LHCN-M2 (cell line): ENCODE measurements at places on chromosomes 13 and 19. TPM values are rescaled to one million over a fixed set of nuclear protein-coding genes. Genes with fewer than 3 reads are reported as not detected.

CADM4 gene
- total RNA-seq, result 0.69 TPM in 1 of 2 replicates, not detected in the other

ARL11 gene
- not detected in 2 replicates for total RNA-seq

SIAH3 gene
- total RNA-seq, result not detected in 2 replicates

GRCh38 chr13:112983428-112984196, 14.6 kb downstream of the MCF2L start:
- no peak for DNase-seq

- DNase-seq, result peak; percentile 2
These were observed 46.4 kb downstream of the N4BP2L1 start for GRCh38 chr13:32381539-32381938.

DNA sequence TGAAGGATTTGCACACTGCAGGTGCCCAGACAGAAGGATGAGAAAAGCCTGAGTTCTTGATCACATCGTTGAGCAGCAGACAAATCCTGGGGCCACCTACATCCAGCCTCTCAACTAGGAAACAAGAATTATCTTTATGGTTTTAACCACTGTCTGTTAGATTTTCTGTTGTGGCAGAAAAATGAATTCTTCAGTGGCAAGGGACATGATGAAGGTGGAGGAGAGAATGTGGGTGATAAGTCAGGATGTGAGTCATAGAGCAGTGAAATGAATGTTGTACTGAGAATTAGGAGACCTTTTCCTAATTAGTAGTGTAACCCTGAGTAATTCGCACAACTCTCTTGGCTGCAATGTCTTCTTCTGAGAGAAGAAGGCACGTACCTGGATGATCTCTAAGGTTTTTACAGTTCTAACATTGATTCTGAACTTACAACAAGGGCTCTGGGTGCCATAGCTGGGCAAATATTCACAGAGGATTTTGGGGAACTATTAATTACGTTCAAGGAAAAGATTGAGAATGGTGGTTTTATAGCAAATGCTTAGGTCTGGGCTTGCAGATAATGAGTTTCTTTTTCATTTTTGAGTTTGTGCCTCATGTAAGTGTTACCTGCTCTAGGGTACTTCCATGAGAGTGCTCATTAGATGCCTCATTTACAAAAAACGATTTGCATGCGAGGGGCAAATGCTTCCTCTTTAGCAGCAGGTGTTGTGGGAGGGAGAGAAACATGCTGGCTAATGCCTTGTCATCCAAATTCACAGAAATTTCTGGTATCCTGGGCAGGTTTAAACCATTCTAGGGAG, 111.0 kb upstream of the KL start:
- peak; percentile 19 for DNase-seq

FXYD3 gene
- total RNA-seq, result not detected in 2 replicates

IGSF23 gene
- total RNA-seq, result not detected in 2 replicates

CYP2S1 gene
- not detected in 2 replicates for total RNA-seq

DNA sequence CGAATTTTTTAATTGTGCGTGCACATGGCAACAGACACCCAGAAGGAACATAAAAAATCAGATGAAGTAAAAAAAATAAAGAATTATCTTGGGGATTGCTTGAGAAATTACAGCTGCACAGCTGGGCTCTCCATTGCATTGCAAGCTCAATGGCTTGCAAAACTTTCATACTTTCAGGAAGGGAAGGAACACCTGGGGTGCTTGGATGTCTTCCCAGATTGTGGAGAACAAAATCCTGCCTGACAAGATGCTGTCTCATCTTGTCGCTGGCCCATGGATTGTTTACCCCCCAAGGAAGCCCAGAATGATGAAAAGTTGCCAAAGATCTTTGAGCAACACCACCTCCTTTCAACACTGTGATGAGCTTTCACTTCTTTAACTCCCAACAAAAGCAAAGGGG, 11.0 kb upstream of the CASP14 start:
- peak; percentile 1 for DNase-seq

LRRC8E gene
- total RNA-seq, result 1.6 and 1.9 TPM in 2 replicates

ARHGAP33 gene
- 6.4 and 6.6 TPM in 2 replicates for total RNA-seq

CGB2 gene
- 0.26 TPM in 1 of 2 replicates, not detected in the other for total RNA-seq

DNA sequence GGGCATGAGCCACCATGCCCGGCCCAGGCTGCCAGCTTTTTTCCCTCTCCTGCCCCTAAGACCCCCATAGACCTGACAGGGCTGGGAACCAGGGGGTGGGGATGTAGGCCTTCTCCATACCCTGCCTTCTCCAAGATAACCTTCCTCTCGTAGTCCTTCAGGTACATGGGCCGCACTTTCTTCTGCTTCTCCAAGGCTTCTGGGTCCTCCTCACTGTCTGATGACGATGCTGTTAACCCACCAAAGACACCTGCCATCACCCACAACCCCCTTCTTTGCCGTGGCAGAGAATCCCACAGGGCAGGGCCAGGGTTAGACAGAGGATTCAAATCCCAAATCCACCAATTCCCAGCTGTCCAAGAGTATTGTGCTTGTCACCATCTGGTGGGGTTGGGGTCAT, 3.2 kb downstream of the KRI1 start:
- no peak for DNase-seq

GRCh38 chr13:56352361-56352760, 788.4 kb upstream of the PRR20A start:
- no peak for DNase-seq

RNF113B gene
- not detected in 2 replicates for total RNA-seq

- no peak for DNase-seq
These were observed 118.9 kb downstream of the SIPA1L3 start for GRCh38 chr19:38025909-38026307.

DNA sequence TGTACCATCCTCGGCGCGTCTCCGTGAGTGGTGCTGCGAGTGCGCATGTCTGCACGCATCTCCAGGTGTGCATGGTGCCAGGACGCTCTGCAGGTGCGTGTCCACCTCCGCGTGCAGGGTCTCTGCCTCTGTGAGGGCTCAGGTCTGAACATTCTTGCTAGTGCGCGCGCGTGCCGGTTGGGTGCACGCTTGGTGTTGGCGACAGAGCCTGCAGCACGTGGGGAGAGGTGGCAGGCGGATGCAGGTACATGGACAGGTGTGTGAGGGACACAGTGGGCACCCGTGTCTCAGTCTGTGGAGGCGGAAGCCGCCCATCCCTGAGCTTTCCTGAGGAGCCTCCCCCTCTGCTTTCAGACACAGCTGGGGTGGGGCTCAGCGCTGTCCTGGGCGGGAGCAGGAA, 4.9 kb upstream of the OR10H2 start:
- DNase-seq, result no peak

DNA sequence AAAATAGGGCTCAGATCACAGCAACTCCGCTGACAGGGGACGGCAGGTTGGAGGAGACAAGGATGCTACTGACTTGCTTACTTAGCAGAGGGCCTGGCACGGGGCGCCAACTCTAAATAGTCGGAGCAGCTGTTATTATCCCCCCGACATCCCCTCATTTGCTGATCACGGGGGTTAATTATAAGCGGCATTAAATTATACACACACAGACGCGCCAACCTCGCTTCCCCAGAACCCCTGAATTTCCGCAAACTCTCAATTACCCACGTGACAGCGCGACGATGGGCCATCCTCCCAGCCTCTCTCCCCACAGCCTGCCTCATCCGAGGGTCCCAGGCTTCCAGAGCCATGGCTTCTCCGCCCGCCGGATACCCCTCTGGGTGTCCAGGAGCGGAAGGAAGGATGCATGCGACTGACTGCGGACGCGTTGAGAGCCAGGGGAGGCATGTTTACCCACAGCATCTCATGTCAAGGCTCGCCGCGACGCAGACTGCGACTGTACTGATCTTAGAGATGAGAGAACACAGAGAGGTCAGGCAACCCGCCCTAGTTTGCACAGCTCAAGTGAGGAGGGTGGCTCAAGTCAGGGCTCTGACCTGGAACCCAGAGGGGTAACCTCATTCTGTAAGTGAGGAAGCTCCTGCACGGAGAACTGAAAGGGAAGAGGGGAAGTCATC, 5.7 kb downstream of the PTPRS start:
- DNase-seq, result no peak

GRCh38 chr13:77810878-77811277, 107.8 kb downstream of the EDNRB start:
- no peak for DNase-seq

DNA sequence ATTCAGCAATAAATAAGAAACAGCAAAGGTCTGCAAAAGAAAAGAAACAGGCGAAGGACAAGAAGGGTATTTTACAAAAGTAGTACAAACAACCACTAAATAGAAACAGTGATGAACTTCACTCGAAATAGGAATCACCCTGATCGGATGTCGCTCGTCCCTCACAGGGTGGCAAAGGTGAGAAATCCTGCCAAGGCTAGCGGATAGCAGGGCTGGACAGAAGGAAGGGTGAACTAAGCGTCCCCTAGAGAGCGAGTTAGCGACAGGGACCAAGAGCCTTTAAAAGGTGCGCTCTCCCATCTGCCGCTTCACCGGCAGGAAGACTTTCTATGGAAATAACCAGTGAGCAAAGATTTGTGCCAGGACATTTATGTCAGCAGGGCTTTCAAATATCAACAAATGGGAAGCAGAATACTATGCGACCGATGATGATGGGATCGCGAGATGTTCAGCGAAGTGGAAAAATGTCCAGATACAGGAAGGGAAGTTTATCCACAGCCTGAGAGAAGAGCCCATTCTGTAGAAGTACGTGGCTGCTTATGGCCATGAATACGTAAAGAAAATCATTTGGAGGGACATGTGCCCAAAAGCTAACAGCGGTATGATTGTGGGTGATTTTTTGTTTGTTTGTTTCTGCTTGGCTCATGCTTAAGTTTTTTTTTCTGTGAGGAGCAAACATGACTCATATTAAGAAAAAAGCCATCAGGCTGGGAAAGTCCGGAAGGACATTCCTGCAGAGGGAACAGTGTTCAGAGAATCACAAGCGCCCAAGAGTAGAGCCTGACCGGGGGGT, 18.9 kb downstream of the ELAVL1 start:
- DNase-seq, result peak; percentile 76

GRCh38 chr13:100363285-100363711, 225.3 kb downstream of the GGACT start:
- DNase-seq, result peak; percentile 56

GRCh38 chr13:21747456-21747855, 76.6 kb downstream of the FGF9 start:
- no peak for DNase-seq

CEBPA gene
- total RNA-seq, result 0.17 and 0.19 TPM in 2 replicates

GRCh38 chr13:110801044-110801443, 87.5 kb downstream of the ING1 start:
- peak; percentile 7 for DNase-seq

- peak; percentile 10 for DNase-seq
These were observed 17.0 kb downstream of the CATSPERG start for GRCh38 chr19:38352611-38353010.

ZNF8 gene
- total RNA-seq, result 4.5 and 6.2 TPM in 2 replicates

DNA sequence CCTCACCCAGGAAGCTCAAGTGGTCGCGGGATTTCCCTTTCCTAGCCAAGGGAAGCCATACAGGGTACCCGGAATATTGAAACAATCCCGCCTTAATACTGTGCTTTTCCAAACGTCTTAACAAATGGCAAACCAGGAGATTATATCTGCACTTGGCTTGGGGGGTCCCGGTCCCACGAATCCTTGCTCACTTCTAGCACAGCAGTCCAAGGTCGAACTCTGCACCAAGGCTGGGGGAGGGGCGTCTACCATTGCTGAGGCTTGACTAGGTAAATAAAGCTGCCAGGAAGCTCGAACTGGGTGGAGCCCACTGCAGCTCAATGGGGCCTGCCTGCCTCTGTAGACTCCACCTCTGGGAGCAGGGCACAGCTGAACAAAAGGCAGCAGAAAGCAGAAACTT, 1644.8 kb downstream of the PCDH9 start:
- DNase-seq, result no peak

DNA sequence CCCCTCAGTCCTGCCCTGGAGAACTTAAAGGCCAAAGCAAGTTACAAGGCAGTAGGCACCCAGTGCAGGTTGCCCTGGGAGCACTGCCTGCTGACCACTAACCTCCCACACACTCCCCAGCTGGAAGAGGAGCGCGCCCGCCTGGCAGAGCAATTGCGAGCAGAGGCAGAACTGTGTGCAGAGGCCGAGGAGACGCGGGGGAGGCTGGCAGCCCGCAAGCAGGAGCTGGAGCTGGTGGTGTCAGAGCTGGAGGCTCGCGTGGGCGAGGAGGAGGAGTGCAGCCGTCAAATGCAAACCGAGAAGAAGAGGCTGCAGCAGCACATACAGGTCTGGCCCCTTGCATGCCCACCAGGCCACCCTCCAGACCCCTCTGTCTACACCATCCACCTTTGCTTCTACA, 61.1 kb downstream of the KCNC3 start:
- no peak for DNase-seq

GRCh38 chr19:45876411-45877197, 9.3 kb downstream of the IRF2BP1 start:
- DNase-seq, result no peak

- no peak for DNase-seq
These were observed 661.0 kb upstream of the SPRY2 start for GRCh38 chr13:81001828-81002385.

DNA sequence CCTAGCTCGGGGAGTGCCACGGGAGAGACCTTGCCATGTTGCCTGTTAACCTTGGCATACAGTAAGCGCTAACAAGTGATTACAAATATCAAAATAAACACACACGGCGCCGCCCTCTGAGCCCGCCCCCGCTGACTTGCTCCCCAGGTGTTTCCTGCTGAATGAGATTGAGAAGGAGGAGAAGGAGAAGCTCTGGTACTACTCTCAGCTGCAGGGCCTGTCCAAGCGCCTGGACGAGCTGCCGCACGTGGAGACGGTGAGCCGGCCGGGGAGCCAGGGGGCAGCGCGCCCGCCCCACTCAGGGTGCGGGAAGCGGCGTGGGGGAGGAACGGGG, 5.0 kb downstream of the APC2 start:
- DNase-seq, result no peak

- no peak for DNase-seq
These were observed 48.7 kb downstream of the ESD start for GRCh38 chr13:46748300-46748699.

- DNase-seq, result no peak
These were observed 30.6 kb upstream of the ISYNA1 start for GRCh38 chr19:18468517-18468916.

ZNF787 gene
- 25.8 and 26.9 TPM in 2 replicates for total RNA-seq

GRCh38 chr19:46216612-46217011, 12.9 kb upstream of the IGFL1 start:
- no peak for DNase-seq

DNA sequence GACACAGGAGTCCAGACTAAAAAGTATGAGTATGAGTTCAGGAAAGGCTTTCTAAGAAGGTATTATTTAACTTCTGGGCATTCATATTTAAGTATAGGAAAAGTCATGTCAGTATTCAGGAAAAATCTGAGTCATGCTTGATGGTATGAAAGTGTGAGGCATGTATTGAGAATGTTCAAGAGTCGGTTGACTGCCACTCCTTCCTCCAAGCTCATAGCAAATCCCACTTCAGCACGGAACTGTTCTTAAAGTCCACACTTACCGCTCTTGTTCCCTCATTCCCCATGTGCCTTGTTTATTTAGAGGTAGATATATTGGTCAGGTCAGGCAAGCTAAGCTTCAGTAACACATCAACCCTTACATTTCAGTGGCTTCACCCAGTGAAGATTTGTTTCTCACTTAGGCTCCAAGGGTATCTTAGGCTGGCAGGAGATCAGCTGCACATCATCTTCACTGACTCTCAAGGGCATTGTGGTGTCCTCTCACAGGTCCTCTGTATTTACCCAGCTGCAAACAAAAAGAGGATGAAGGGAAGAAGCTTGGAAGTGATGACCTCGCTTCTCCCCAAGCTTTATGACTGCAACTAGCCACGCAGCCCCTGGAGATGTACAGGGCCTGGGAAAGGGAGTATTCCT, 1189.2 kb downstream of the EFNB2 start:
- DNase-seq, result peak; percentile 94

FUT3 gene
- not detected in 2 replicates for total RNA-seq
